ENCODE measurements at places on chromosomes 6 and 20.

DNA sequence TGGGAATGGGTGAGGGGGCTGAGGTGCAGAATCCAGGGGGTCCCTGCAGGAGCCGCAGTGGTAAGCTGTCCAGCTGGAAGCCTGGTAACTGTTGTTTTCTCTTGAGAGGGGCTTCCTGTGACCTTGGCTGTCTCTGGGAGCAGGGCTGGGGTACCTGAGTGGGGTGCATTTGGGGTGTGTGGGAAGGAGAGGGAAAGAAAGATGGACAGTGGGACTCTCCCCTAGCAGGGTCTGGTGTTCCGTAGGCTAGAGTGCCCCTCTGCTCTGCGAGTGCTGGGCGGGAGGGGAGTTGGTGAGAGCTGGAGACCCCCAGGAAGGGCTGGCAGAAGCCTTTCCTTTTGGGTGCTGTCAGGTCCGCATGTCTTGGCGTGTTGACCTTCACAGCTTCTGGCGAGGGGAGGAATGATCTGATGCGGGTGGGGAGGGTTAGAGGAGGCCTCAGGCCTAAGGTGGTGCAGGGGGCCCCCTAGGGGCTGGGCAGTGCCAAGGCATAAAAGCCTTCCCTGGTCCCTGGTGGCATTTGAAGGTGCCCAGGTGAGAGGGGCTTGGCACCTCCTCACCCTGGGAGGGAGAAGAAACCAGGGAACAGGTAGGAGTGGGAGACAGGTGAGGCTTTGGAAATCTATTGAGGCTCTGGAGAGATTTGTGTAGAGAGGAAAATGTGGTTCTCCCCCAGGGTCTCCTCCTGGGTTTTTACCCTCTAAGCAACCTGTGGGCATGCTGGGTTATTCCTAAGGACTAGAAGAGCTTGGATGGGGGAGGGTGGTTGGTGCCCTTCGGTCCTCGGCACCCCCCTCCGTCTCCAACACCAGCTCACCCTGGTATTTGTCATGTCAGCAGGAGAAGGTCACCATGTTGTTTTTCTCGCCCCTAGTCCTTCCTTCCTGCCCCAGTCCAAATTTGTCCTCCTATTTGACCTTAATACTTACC is 3.3 kb downstream of the VEGFA start:
- DNase-seq, result peak; percentile 62

DNA sequence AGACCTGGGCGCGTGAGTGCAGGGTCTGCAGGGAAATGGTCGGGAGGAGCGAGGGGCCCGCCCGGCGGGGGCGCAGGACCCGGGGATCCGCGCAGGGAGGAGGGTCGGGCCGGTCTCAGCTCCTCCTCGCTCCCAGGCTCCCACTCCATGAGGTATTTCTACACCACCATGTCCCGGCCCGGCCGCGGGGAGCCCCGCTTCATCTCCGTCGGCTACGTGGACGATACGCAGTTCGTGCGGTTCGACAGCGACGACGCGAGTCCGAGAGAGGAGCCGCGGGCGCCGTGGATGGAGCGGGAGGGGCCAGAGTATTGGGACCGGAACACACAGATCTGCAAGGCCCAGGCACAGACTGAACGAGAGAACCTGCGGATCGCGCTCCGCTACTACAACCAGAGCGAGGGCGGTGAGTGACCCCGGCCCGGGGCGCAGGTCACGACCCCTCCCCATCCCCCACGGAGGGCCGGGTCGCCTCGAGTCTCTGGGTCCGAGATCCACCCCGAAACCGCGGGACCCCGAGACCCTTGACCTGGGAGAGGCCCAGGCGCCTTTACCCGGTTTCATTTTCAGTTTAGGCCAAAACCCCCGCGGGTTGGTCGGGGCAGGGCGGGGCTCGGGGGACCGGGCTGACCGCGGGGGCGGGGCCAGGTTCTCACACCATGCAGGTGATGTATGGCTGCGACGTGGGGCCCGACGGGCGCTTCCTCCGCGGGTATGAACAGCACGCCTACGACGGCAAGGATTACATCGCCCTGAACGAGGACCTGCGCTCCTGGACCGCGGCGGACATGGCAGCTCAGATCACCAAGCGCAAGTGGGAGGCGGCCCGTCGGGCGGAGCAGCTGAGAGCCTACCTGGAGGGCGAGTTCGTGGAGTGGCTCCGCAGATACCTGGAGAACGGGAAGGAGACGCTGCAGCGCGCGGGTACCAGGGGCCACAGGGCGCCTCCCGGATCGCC is 54.2 kb upstream of the HLA-A start:
- DNase-seq, result peak; percentile 23

- no peak for DNase-seq
These were observed 395.2 kb upstream of the MAP3K7 start for GRCh38 chr6:90982051-90982450.

DNA sequence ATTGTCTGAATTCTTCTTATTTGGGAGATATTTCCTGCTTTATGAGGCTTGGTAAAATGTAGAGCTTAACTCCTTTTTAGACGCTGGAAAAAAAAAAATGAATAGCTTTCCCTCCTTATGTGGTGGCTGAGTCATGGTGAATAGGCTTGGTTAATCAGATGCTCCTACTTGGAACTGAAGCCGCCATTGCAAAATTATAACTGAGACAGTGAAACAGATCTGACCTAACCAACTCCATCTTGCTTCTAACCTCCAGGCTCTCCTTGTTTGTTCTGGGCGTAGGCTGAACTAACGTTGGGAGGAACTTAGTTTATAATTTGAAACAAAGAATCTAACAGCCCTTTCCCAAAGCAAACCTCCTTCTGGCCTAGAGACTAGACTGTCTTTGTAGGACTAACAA is 43.2 kb upstream of the PLCB4 start:
- peak; percentile 20 for DNase-seq

DNA sequence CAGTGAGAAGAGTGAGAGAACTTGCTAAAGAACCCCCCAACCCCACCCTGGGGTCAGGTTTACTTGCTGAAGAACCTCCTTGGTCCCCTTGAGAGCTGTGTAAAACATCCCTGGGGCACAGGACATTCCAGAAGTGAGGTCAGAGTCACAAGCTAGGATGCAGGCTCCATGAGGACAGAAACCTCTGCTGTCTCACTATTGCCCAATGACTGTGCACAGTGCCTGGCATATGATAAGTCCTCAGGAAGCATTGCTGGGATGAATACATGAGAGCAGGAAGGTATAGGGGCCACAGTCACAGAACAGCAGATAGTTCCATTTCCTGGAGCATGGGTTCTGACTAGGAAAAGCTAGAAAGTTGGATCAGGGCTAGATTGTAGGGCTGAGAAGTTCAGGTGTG is 18.4 kb downstream of the NT5E start:
- DNase-seq, result no peak

GRCh38 chr6:87575423-87575822 is 14.4 kb downstream of the RARS2 start:
- no peak for DNase-seq

GRCh38 chr6:151300267-151300991 is 60.7 kb downstream of the AKAP12 start:
- no peak for DNase-seq

DNA sequence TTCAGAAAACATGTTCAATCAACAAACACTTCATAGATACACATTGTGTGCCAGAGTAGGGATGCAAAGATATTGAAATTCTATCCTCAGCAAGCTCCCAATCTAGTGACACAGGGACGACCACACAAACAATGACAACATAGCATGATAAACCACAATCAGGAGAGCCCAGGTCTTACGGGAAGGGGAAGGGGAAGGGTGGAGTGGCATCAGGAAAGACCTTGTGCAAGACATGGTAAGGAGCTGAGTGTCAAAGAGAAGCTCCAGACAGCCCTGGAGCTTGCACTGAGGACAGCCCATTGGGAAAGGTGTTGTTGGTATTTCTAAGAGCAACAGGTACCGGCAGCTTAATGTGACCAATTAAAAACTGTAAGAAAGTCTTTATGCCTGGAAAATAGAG is 103.6 kb downstream of the PDE7B start:
- no peak for DNase-seq

- no peak for DNase-seq
These were observed 7.8 kb downstream of the MAVS start for GRCh38 chr20:3854462-3854871.

- no peak for DNase-seq
These were observed 33.1 kb upstream of the MPC1 start for GRCh38 chr6:166415833-166416347.

DNA sequence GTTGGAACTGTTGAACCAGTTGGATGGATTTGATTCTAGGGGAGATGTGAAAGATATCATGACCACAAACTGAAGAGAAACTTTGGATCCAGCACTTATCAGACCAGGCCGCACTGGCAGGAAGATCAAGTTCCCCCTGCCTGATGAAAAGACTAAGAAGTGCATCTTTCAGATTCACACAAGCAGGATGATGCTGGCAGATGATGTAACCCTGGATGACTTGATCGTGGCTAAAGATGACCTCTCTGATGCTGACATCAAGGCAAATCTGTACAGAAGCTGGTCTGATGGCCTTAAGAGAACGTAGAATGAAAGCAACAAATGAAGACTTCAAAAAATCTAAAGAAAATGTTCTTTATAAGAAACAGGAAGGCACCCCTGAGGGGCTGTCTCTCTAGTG is 72.8 kb upstream of the CDYL start:
- no peak for DNase-seq

DNA sequence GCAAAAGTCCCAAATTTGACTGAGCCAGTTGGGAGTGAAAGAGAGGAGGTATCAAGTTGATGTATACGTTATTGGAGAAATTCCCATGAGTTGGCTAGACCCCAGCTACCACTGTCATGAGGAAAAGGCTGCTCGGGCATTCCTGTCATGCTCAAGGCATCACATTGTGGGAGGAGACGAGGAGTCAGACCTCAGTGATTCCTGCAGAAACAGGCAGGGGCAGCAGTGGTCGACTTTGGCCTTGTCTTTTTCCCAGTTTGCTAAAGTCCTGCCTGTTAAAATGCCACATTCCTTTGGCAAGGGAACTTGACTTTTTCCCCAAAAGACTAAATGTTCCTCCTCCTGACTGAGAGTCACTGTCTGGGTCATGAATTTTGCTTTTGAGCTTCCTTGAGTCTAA is 295.5 kb upstream of the HS3ST5 start:
- DNase-seq, result peak; percentile 19

DNA sequence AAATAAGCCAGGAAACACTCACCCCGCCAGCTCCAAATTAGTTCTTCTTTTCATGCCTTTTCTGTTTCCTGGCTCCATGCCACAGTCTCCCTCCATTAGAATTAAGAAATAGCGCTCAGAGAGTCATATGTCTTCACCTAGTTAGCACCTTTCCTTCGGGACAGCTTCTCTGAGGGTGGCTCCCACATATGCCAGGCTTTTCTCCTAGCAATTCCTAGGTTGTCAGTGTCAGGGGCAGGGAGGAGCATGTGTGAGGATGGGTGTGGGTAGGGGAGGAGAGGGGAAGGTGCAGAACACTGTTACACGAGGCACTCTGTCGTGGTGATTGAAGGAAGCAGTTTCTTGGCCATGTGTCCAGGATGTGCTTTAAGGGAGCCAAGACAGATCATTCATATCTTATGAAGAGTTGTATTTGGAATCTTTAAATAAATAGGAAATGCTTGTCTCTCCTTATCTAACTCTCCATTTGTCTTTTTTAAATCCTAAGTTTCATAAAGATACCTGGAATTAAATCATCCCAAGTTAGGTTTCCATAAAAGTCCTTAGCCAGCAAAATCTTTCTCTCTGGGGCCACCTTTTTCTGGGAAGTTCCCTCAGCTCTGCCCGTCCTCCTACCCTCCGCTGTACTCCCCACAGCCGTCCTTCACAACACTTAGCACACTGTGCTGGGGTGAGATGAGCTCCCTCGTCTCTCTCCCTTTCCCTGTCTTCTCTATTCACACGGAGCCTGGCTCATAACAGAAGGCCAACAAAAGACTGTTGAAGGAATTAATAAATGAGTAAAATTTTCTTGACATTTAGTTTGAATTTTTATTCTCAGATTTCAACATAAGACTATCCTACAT is 361.0 kb downstream of the CD83 start:
- DNase-seq, result peak; percentile 9

- no peak for DNase-seq
These were observed 3.6 kb upstream of the MAS1 start for GRCh38 chr6:159887146-159887545.

DNA sequence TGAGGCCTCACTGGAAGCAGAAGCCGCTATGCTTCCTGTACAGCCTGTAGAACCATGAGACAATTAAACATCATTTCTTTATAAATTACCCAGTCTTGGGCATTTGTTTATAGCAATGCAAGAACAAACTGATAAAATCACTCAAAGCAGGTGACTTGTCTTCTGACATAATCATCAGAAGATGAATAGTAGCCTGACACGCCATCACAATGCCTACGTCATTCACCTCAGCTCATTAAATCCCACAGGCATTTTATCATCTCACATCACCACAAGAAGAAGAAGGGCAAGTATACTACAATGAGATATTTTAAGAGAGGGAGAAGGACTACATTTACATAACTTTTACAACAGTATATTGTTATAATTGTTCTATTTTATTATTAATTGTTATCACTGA is 3.1 kb upstream of the CAP2 start:
- peak; percentile 30 for DNase-seq

- DNase-seq, result no peak
These were observed 44.9 kb downstream of the GINS1 start for GRCh38 chr20:25452333-25452732.

DNA sequence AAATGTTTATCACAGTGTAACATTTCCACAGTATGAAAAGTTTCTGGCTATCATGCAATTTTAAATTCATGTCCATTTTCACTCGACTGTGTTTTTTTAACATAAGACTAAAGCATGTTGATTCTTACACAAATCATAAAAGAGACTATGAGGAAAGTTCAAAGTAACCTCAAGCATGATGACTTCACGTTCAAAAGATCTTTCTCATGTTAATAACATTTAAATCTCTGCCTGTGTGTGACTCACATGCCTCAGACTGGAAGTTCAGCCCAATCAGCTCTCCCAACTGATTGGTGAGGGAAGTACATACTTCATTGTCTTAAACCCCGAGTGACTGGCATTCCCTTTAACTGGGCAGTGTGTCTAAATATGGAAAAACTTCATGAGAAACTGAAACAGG is 37.4 kb downstream of the ATXN1 start:
- DNase-seq, result peak; percentile 94

DNA sequence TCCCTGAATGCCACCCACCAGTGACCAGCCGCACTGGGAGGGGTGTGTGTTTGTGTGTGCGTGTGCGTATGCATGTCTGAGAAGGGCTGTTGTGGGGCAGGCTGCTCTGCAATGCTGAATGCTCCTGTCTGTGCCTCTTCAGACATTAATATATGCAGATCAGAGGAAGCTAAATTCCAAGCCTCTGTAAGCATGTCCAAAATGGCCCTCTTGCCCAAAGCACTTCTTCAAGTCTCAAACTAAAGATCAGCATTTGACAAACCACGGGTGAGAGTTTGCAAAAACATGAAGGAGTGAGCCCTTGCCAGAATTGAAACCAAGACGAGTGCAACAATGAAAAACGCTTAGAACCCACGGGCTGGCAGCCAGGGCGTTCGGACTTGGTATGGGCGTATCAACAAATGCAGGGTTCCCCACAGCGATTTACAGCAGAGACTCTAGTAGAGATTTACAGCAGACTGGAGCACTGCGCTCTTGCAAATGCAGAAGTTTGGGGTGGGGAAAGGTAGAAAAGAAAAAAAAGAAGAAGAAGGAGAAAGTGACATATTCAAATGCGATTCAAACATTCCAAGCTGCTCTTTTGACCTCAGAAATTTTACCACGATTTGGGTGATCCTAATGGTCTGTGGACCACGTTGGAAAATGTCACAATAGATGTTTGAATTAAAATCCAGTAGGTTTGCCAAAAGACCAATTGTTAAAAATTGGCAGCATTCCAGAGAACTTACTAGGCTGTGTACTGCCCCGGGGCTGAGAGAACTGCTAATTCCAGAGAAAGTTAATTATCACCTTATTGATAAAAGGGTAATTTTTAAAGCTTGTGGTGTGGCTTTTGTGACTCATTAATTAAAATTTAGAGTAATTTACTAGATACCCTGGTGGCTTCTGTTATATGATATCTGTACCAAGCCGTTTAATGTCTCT is 3.5 kb downstream of the SCML4 start:
- no peak for DNase-seq

Data from NCI-H226 (cell line).